ENCODE measurements at places on chromosomes 6 and 20.
A peak's percentile ranks its signal among the peaks of the same experiment; 100 is the strongest.

DNA sequence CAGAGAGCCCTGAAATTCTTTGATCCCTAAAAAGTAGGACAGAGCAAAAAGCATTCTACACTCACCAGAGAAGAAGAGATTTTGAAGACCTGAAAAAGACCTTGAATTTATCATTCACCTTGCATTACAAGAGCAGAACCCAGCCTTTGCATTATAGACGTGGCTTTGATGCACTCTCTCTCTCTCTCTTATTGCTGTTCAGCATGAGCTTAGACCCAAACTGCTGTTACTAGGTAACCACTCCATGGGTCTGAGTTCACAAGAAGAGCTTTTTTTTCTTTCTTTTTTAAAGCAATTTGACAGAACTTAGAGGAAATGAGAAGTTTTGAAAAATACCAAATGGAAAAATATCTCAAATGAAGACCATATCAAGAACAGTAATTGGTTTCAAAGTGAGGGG, 44.4 kb downstream of the COL9A1 start:
- DNase-seq = no peak

DNA sequence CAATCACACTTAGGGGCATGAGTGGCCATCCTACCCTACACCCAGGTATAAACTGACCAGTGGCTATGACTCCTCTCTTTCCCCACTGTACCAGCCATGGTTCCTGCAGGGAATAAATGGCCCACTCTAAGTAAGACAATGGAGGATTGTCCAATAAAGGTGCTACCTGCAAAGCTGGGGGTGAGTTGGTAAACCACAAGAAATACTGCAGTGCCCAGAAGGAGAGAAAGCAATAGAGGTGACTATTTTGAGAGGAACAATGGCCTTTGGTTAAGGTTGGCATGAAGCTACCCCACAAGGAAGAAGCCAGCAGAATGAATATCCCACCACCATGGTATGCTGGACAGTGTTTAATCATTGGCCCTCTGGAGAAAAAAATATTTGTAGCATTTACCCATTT, 233.3 kb upstream of the ECI2 start:
- no peak for DNase-seq

GRCh38 chr20:24778585-24779031, 170.5 kb upstream of the CST7 start:
- DNase-seq = no peak

- no peak for DNase-seq
These were observed 106.7 kb downstream of the SLX4IP start for GRCh38 chr20:10541668-10542411.

DNA sequence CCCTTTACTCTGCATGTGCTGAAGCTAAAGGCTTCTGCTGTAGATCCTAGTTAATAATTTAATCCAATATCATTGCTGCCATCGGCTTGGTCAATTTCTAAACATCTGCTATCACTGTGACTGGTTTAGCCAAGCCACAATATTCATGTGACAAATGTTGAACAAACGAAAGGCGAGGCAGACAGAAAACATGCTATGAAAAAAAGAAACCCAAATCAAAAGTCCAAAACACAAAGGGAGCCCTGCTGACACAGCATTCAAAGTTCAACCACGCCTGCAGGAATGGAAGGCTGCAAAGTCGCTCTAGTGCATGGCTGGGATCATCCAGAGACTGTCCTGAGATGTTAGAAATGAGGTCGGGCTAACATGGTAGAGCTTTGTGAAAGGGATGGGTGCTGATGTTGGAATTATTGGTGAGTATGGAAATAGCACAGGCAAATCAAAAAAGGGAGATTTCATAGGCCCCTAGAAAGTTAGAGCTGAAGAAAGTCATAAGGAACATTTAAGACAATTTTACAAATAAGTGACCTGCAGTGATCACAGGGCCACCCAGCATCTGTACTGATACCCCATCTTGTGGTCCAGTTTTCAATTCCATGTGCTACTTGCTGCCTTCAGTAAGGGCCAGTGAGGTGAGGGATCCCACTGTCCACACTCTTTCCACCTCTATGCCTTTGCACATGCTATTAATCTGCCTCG, 8.8 kb upstream of the NHSL1 start:
- no peak for DNase-seq

- peak; percentile 73 for DNase-seq
These were observed 58.6 kb downstream of the PPP1R3G start for GRCh38 chr6:5143634-5144311.

DNA sequence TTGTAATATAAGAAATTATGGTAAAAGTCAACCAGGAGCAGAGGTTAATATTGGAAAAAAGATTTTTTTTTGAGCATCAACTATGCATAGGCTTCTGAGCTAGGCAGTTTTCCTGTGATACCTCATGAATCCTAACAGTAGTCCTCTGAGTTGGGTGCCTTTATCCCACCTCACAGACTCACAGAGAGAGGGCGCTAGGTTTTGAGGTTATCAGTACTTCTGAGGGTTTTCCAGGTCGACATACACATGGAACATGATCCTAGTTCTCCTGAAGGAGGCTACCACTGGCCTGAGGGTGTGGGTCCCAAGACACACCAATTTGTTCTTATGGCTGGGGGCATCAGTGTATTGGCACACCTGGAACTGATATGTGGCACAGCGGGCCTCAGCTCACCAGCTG, 358.8 kb upstream of the JAG1 start:
- no peak for DNase-seq

- peak; percentile 83 for DNase-seq
These were observed 7.1 kb downstream of the HSPA1B start for GRCh38 chr6:31834367-31835250.

GRCh38 chr20:9021699-9022098, 47.2 kb upstream of the PLCB4 start:
- DNase-seq = no peak

GRCh38 chr6:144659202-144660182, 374.4 kb downstream of the UTRN start:
- peak; percentile 11 for DNase-seq

GRCh38 chr20:21182832-21183563, 57.1 kb downstream of the KIZ start:
- no peak for DNase-seq

- DNase-seq = no peak
These were observed 36.6 kb downstream of the CITED2 start for GRCh38 chr6:139337830-139338229.

Measured in stimulated activated naive CD8-positive, alpha-beta T cell treated with anti-CD3 and anti-CD28 coated beads, Interleukin-15, amount 100 ng/mL, for 72 hours (primary cell).